ENCODE measurements at places on chromosomes 2 and 18.

- DNase-seq: no peak
Measured at GRCh38 chr18:47893939-47894699, 36.3 kb downstream of the SMAD2 start.

- DNase-seq: no peak
Measured at GRCh38 chr2:116211719-116212118, 1602.8 kb upstream of the DDX18 start.

- no peak for DNase-seq
Measured at GRCh38 chr2:122795763-122796162, 1040.3 kb downstream of the TSN start.

DNA sequence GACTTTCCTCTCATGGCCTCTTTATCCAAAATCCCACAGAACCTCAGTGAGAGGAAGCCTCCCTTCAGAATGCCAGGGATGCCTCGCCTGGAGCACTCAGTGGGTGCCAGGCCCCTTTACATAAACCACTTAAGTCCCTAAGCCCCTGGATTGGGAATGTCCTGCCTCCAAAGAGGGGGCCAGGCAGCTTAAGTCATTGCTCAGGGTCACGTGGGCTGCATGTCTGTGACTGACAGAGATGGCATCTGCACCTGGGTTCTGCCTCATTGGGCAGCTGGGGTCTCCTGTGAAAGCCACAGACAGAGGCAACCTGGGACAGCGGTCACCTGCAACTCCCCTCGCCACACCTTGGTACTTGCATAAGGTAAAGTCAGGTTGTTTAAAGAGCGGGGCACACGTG is 93.5 kb downstream of the MYT1L start:
- no peak for DNase-seq

DNA sequence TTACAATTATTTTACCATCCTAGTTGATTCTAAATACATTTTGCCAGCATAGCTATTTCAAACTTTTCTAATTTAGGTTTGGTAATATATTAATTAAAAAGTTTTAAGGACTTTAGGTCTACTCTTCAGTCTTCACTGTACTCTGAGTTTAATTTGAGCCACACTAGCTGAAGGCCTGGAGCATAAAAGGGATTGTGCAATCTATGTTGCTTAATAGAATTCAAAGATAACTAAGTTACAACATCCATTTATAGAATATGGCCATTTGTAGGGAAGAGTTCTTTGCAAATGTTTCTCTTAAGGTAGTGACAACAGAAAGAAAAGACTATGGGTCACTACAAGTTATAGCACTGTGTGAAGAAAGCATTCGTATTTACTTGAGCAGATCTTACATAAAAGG is 702.2 kb upstream of the NRXN1 start:
- no peak for DNase-seq

- no peak for DNase-seq
Measured at GRCh38 chr2:219380926-219381325, 6.8 kb downstream of the DNPEP start.

DNA sequence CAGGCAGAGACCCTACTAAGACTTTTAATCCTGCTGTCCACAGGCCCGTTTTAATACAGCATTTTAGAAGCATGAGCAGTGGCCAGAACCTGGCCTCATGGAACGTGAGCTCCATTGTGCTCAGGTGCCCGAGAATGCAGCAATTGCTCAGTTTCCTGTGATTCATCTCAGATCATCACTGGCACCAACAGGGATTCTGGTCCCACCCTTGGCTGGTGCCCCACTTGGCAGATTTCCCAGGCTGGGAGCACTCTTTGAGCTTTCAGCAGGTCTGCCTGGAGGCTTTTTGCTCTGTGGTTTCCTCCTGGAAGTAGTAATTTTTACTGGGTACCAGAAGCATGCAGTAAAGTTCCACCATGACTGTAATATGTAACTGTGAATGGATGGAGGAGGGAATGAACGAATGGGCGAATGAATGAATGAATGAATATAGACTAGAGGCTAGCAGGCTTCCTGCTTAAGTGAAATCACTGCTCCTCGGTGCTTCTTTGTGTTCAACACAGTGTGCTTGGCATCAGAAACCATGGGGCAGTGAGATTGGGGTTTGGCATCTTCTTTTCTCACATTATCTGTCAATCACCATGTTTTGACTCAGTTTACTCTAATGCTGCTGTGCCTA is 312.9 kb downstream of the PRKCE start:
- DNase-seq: no peak

DNA sequence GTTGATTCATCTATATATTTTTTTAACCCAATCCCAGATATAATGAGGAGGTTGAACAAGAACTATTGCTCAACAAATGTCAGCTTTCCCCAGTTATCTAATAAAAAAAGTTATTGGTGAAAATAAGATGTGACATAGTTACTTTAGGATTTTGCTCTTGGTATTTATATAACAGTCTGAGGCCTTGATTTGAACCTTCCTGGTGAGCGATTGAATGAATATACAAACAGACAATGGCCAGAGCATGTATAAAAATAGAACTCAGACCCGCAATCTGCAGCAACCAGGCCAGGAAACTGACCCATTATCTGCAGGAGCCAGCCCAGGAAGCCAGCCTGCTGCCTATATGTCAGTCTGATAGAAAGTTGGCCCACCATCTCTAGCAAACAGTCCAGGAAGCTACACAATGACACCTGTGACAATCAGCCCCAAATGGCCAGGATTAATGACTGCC is 81.6 kb downstream of the HS6ST1 start:
- no peak for DNase-seq

- DNase-seq: no peak
Measured at GRCh38 chr18:13890761-13891361, 24.5 kb downstream of the MC2R start.

DNA sequence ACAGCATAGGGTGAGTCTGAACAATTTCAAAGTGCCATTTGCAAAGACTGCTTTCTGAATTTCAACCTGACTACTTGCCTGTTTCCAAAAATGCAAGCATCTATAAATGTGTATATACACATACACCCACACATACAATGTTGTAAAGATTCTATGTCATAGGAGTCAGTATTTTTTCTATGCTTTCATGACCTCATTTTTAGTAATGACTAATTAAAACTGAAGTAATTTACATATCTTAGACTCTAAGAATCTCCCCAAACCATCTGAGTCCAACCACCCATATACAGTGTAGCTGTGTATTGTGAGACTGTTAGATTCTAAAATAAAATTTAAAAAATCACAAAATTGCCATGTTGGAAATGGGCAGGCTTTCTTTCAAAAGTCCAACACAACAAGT is 162.0 kb upstream of the STK17B start:
- DNase-seq: no peak

DNA sequence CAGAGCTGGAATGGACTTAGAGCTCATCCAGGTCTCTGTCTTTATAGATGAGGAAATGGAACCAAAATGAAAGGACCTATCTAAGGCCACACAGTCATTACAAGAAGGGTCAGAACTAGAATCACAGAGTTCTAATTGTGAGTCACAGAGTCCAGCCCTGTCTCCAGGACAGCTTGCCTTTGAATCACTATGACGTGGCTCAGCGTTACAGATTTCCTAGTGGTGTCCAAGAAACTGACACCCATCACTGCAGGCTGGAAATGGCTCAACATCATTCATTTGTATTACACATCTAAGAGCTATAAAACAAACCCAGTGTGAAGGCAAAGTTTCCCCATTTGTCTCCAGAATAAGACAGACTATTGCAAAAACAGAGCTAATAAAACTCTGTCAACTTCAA is 164.3 kb upstream of the SIX2 start:
- no peak for DNase-seq

DNA sequence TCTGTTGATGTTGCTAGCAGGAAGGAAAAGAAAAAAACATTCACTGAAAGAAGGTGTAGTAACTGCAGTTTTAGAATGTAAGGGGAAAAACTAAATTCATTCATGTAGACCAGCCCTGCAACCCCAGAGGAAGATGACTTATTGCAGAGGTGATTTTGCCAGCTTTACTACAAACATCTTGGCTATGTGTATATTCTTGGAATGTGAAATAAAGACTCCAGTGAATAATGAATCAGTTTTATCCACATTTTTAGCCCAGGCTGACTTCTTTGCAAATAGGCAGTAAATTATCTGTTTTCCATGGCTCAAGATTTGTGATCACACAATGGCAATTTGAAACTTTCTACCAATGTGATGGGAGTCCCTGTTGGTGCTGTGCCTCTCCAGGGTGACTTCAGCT is 206.1 kb upstream of the SETBP1 start:
- DNase-seq: no peak

- DNase-seq: no peak
Measured at GRCh38 chr18:49076654-49077166, 125.9 kb upstream of the SMAD7 start.

GRCh38 chr2:7133521-7133920 is 216.3 kb downstream of the RNF144A start:
- DNase-seq: no peak

DNA sequence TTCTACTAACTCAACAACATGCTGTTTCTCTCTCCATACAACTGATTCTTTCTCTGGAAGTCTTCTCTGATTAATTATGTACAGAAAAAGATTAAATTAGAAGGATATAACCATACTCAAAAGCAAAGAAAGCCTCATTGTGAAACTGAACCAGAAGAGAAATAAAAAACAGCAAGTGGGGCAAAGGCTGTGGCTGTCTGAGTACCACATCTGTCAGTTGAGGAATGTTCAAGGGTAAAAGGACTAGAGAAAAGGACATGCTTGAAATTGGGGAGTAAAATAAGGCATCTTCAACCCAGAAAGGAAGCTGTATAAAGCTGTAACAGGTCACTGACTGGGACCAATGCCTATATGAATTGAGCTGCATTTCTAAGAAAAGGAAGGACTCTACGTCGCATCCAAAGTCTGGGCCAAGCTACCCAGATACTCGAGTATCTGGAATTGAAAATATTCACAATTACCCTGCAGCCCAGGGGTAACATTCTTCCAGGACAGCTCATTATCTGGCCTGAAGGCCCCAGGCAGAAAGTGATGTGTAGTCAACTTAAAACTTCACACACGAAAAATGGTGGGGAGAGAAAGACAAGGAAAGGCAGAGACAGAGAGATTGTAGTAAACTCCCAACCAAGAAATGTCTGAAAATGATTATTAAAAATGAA is 356.0 kb upstream of the GALNT5 start:
- DNase-seq: no peak

- no peak for DNase-seq
Measured at GRCh38 chr18:5452943-5453443, 90.8 kb downstream of the EPB41L3 start.

- DNase-seq: no peak
Measured at GRCh38 chr2:100425107-100425506, 7.6 kb upstream of the CHST10 start.

DNA sequence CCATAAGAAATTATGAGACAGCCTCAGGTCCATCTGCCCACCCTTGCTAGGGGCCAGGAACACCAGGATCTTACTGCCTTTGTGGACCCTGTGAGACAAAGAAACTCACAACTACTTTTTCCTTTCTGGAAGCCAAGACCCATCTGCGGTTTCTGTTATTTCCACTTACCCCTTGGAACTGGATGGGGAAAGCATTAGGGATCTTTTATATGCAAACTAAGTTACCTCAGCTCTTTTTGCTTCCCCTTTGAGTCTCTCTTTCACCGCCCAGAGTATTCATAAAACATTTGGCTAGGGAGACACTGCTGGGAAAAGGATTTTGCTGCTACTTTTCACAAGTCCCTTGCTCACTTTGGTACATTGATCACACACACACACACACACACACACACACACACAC is 95.7 kb downstream of the ZNF385B start:
- DNase-seq: peak; percentile 27

- DNase-seq: no peak
Measured at GRCh38 chr2:129404000-129404685, 575.3 kb upstream of the RAB6C start.

- no peak for DNase-seq
Measured at GRCh38 chr2:230520875-230521155, 104.8 kb downstream of the SP100 start.

DNA sequence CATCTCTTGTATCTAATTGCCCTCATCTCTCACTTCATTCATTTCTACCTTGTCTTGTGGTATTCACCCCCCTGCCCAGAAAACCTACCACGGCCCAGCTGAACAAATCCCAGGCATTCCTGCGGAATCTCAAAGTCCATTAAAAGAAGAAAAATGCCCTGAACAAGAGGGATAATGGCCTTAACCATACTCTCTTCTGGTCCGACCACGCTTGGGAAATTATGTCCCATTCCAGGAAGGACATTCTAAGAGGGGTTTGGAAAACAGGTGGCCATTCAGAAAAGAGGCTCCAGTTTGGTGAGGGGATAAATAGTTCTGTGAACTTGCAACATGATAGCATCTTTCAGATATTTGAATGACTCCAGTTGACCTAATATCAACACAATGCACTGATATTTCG is 349.9 kb upstream of the ZNF521 start:
- no peak for DNase-seq

GRCh38 chr2:4931721-4932365 is 760.3 kb upstream of the SOX11 start:
- DNase-seq: no peak

GRCh38 chr18:45085916-45086624 is 405.4 kb downstream of the SETBP1 start:
- no peak for DNase-seq

DNA sequence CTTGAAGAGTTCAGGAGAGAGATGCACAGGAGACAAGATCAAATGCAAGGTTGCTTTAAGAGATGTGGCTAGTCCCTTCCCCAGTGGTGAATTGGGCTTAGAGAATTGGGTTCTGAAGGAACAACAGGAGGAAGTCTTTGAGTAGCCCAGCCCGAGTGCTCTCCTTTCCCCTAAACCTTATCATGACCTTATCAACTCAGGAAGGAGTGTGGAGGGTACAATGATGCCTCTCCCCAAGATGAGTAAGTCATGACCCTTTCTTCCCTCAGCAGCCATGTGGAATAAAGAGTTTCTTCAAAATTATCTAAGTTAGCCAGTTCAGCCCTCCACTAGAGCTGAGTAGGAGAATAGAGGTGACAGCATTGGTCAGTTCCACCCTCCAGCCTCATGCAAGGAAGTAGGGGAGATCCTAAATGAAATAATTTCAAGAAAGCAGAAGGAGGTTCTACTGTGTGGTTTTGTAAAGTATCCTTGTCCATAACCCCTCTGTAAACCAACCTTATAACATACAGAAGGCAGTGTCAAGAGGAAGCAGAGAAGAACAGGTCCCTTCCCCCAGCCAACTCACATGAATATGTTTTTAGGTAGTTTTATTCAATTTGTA is 88.4 kb downstream of the ARHGAP15 start:
- DNase-seq: no peak

DNA sequence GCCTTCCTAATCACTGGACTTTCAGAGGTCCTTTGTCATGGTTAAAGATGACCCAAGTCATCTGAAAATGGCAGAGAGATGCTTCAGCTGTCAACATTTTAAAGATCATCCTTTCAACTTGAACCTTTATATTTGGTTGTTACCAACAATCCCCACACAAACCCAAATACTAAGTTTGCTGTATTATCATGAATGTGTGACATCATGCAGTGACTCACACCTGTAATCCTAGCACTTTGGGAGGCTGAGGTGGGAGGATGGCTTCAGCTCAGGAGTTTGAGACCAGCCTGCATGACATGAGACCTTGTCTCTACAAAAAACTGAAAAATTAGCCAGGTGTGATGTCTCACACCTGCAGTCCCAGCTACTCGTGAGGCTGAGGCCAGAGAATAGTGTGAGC is 55.2 kb upstream of the NRP2 start:
- DNase-seq: no peak

- DNase-seq: no peak
Measured at GRCh38 chr2:206341396-206341795, 66.9 kb downstream of the ZDBF2 start.

GRCh38 chr2:229914171-229914570 is 7.6 kb downstream of the TRIP12 start:
- DNase-seq: no peak

GRCh38 chr2:219645631-219646527 is 18.4 kb downstream of the SLC4A3 start:
- no peak for DNase-seq
